Panc1 (cell line): ENCODE measurements at places on chromosomes 12 and 14. TPM values are rescaled to one million over a fixed set of nuclear protein-coding genes. Genes with fewer than 3 reads are reported as not detected.

CLEC6A gene
- total RNA-seq: not detected

VCPKMT gene
- total RNA-seq: 6.1 TPM

NTS gene
- 1.5 TPM for total RNA-seq

RDH16 gene
- 0.08 TPM for total RNA-seq

LMNTD1 gene
- 0.13 TPM for total RNA-seq

IGF1 gene
- total RNA-seq: not detected

SLC25A21 gene
- 2.1 TPM for total RNA-seq

GRCh38 chr14:80669426-80669825 lies 272.1 kb downstream of the CEP128 start:
- no peak for DNase-seq
- no peak overlapping the region for H3K4me3 ChIP-seq
- H3K4me1 ChIP-seq: no peaks in the 10 kb centered on the region
- H3K27ac ChIP-seq: no peak overlapping the region
- H3K36me3 ChIP-seq: no peaks in the 10 kb centered on the region

GRCh38 chr12:56803750-56804149 lies 40.6 kb downstream of the HSD17B6 start:
- no peaks in the 10 kb centered on the region for H3K4me1 ChIP-seq
- no peak overlapping the region for H3K27ac ChIP-seq
- DNase-seq: no peak
- no peak overlapping the region for H3K4me3 ChIP-seq

DNA sequence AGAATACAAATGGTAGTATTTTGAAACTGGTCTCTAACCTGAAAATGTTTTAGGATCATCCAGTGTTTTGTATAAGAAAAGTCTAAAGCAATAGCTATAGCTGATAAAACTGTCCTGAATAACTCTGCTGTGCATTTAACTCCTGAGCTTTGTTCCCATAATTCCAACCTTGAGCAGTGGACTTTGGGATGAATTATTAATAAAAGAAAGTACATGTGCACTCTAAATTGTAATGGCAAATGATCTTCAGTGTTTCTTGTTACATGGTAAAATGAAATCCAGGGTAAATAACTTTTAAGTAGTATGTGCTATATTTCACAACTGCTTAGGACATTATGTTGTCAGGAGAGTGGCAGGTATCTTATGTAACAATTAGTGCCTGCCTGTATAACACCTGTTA lies 345.6 kb downstream of the SLC16A7 start:
- no peaks in the 10 kb centered on the region for H3K4me1 ChIP-seq
- no peak overlapping the region for H3K27ac ChIP-seq
- H3K36me3 ChIP-seq: no peaks in the 10 kb centered on the region
- H3K27me3 ChIP-seq: no peaks in the 10 kb centered on the region
- H3K4me3 ChIP-seq: no peak overlapping the region

DNA sequence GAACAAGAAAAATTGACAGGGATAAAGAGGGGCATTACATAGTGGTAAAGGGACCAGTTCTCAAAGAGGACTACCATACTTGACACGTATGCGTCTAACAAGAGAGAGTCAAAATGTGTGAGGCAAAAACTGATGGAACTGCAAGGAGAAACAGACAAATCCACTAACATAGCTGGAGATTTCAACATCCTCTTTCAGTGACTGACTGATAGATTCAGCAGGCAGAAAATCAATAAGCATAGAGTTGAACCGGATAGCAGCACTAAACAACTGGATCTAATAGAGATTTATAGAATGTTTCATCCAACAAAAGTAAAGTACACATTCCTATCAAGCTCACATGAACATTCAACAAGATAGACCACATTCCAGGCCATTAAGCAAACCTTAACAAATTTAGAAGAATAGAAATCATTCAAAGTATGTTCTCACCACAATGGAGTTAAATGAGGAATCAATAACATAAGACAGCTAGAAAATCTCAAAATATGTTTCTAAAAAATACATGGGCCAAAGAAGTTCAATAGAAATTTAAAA lies 16.1 kb upstream of the CRACR2A start:
- 0 out of 2 replicates have a peak, but pooled peaks cover 2% of the 10 kb centered on the region for H3K27me3 ChIP-seq
- H3K4me3 ChIP-seq: no peak overlapping the region
- H3K36me3 ChIP-seq: no peaks in the 10 kb centered on the region
- H3K4me1 ChIP-seq: no peaks in the 10 kb centered on the region

- no peaks in the 10 kb centered on the region for H3K27me3 ChIP-seq
- H3K4me3 ChIP-seq: no peak overlapping the region
- H3K36me3 ChIP-seq: no peaks in the 10 kb centered on the region
- H3K27ac ChIP-seq: no peak overlapping the region
- DNase-seq: no peak
These were observed 47.0 kb upstream of the ERGIC2 start for GRCh38 chr12:29427964-29428363.

GRCh38 chr12:46722394-46723185 lies 103.2 kb downstream of the SLC38A4 start:
- H3K4me3 ChIP-seq: no peak overlapping the region
- H3K27me3 ChIP-seq: no peaks in the 10 kb centered on the region
- no peaks in the 10 kb centered on the region for H3K4me1 ChIP-seq
- no peak overlapping the region for H3K27ac ChIP-seq
- H3K36me3 ChIP-seq: no peaks in the 10 kb centered on the region

- DNase-seq: peak; percentile 93
- H3K27me3 ChIP-seq: no peaks in the 10 kb centered on the region
- no peak overlapping the region for H3K4me3 ChIP-seq
- H3K36me3 ChIP-seq: peaks cover 3% of the 10 kb centered on the region; the same call in 1 of the 2 replicates
- peaks cover 46% of the 10 kb centered on the region for H3K4me1 ChIP-seq
These were observed 9.1 kb downstream of the C12orf76 start for GRCh38 chr12:110039085-110039807.

DNA sequence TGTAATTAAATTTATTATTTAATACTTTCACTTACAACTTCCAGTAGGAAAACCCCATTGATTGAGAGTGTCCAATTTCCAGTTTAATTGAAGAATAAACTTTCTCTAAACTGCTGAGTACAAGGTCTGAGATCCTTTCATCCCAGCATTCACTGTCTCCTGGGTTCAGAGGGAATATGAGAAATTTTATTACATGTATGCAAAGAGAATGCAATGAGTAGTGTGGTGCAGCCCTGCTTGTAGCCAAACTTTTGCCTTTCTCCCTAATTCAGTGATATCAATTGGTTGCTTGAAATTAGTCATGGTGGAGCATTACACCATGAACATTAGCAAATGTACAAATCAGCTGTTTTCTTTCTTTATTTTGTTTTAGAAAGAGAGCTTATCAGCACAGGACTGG lies 780.6 kb upstream of the MDGA2 start:
- no peaks in the 10 kb centered on the region for H3K4me1 ChIP-seq
- H3K36me3 ChIP-seq: no peaks in the 10 kb centered on the region
- no peaks in the 10 kb centered on the region for H3K27me3 ChIP-seq
- H3K27ac ChIP-seq: no peak overlapping the region
- no peak for DNase-seq

DNA sequence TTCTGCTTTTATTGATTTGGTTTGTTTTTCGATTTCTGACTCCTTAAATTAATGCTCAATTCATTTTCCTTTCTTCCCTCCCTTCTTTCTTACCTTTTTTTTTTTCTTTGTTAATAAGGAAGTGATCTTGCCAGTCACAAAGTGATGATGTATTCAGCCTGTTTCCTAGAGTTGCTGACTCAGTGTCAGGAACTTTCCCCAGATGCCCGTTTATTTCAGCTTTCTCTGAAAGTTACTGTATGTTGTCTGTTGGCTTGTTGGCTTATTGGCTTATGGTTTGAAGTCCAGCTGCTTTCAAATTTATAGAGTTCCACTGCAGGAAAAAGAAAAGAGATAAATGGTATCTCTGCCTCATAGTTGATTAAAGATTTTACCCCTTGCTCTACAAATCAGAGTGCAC lies 12.4 kb upstream of the SLC6A15 start:
- no peaks in the 10 kb centered on the region for H3K4me1 ChIP-seq
- DNase-seq: no peak
- no peak overlapping the region for H3K4me3 ChIP-seq

DNA sequence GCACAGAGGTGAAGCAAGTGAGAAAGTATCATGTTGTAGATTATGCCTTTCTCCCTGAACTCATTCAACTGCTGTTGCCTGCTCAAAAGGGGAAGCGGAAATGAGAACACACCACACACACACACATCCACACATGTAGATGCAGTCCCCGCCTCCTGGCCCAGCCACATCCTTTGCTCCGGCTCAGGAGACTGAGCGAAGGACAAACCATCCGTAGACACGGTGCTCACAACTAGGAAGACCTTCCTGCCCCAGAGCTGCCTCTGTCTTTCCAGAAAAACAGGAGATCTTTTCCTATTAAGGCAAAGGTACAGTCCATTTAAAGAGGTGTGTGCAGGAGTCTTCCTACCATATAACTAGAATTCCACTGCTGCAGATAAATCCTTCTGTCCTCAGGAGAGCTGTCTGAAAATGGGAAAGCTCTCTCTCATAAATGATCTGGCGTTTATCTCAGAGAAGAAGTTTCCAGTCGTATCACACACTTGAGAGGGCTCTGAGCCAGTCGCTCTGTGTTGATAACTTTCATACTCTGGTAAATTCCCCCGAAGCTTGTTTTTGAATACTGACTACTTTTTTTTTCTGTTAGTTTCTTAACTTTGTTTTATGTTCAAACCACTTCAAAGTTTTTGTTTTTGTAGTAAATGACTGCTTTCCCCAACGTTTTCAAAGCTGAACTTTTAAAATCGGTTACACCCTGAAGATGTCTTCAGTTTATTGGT lies at the start of gene TESPA1:
TESPA1 (minus strand) TSS at position 105 of the 719 bp plus-strand sequence. CDS start 10,200 bp downstream, outside the sequence.
- no peaks in the 10 kb centered on the region for H3K4me1 ChIP-seq
- no peak for DNase-seq
- no peak within 1 kb of the TSS for H3K27ac ChIP-seq
- no peak within 1 kb of the TSS for H3K4me3 ChIP-seq

DNA sequence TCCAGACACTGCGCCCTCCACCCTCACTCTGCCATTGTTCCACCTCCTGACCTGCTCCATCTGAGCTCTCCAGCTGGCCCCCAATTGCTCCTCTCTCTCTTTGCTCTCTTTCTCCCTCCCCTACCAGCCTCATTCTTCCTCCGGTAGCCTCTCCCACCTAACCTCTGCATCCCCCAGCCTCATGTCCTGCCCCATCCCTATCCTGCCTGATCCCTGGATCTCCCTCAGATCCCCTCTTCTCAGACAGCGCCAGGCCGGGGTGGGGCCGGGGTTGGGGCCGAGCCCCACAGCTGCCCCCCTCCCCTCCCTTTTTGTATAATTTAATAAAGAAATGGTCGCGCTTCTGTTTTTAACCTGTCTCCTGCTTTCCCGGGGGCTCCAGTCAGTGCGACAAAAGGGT lies 1.7 kb upstream of the LAG3 start:
- H3K27ac ChIP-seq: no peak overlapping the region
- DNase-seq: no peak
- no peaks in the 10 kb centered on the region for H3K27me3 ChIP-seq
- peaks cover 27% of the 10 kb centered on the region for H3K4me1 ChIP-seq
- H3K36me3 ChIP-seq: peaks cover 2% of the 10 kb centered on the region

DNA sequence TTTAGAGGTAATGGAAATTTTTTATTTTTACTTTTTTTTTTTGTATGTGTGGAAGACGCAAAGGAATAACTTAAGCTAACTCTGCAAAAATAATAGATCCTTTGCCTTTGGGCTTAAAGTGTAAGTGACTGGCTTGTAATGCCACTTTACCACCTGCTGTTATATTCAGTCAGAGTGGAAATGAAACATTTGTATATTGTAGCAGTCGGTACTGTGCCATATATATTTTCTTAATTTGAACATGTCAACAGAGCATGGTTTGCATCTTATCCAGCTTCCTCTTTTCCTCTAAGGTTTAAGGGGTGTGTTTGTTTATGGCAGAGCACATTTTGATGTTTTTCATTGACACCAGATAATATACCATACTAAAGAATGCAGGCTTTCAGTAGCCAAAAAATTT lies 176.6 kb downstream of the TRHDE start:
- no peak overlapping the region for H3K27ac ChIP-seq
- H3K4me1 ChIP-seq: no peaks in the 10 kb centered on the region
- no peaks in the 10 kb centered on the region for H3K27me3 ChIP-seq
- H3K36me3 ChIP-seq: no peaks in the 10 kb centered on the region
- DNase-seq: no peak

DNA sequence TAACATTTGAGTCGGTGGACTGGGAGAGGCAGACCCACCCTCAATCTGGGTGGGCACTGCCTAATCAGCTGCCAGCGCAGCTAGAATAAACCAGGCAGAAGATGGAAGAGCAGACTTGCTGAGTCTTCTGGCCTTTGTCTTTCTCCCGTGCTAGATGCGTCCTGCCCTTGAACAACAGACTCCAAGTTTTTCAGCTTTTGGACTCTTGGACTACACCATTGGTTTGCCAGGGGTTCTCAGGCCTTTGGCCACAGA lies 27.2 kb upstream of the DNM1L start:
- H3K27me3 ChIP-seq: no peaks in the 10 kb centered on the region
- no peak overlapping the region for H3K4me3 ChIP-seq
- no peaks in the 10 kb centered on the region for H3K36me3 ChIP-seq

DNA sequence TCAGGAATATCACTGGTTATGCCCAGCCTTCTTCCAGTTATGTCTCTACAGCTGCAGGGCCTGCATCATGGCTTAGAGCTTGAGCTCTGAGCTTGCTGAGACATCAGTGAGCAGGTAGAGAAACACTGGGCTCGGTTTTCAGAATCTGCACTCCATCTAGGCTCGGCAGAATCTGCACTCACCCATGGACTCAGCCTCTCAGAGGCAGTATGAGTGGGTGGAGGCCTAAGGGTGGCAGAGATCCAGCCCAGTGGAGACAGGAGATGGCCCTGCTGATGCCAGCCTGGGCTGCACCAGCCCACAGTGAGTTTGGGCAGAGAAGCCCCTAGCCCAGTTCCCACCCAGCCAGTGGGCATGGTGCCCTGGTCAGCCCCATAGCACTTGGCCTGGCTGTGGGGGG lies 12.8 kb downstream of the KRT80 start:
- no peaks in the 10 kb centered on the region for H3K27me3 ChIP-seq
- H3K4me3 ChIP-seq: no peak overlapping the region
- no peak overlapping the region for H3K27ac ChIP-seq
- no peak for DNase-seq
- H3K4me1 ChIP-seq: peaks cover 46% of the 10 kb centered on the region

- H3K4me3 ChIP-seq: no peak overlapping the region
- peak; percentile 84 for DNase-seq
- H3K27ac ChIP-seq: no peak overlapping the region
- no peaks in the 10 kb centered on the region for H3K36me3 ChIP-seq
- no peaks in the 10 kb centered on the region for H3K4me1 ChIP-seq
- no peaks in the 10 kb centered on the region; the same call in 1 of the 2 replicates for H3K27me3 ChIP-seq
These were observed 657.5 kb upstream of the TBX3 start for GRCh38 chr12:115341442-115341841.

GRCh38 chr12:29152223-29152868 lies 3.3 kb downstream of the FAR2 start:
- no peaks in the 10 kb centered on the region for H3K36me3 ChIP-seq
- H3K4me3 ChIP-seq: no peak overlapping the region
- peaks cover 10% of the 10 kb centered on the region; the same call in 1 of the 2 replicates for H3K27me3 ChIP-seq
- peaks cover 3% of the 10 kb centered on the region; the same call in 1 of the 2 replicates for H3K4me1 ChIP-seq

DNA sequence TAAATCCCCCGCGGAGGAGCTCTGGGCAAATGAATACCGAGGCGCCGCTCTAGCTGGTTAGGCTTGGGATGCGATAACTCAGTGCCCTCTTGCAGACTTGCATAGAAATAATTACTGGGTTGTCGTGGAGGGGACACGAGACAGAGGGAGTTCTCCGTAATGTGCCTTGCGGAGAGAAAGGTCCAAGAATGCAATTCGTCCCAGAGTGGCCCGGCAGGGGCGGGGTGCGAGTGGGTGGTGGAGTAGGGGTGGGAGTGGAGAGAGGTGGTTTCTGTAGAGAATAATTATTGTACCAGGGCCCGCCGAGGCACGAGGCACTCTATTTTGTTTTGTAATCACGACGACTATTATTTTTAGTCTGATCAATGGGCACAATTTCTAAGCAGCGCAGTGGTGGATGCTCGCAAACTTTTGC lies 2.5 kb upstream of the TBX5 start:
- H3K4me1 ChIP-seq: no peaks in the 10 kb centered on the region
- H3K4me3 ChIP-seq: no peak overlapping the region
- no peak overlapping the region for H3K27ac ChIP-seq
- no peaks in the 10 kb centered on the region for H3K36me3 ChIP-seq
